ENCODE measurements at places on chromosomes 7 and 10. TPM values are rescaled to one million over a fixed set of nuclear protein-coding genes. Genes with fewer than 3 reads are reported as not detected.

Gene CTAGE4
- not detected for total RNA-seq

Gene LRWD1
- 33.2 TPM for total RNA-seq

Gene SPDYE16
- total RNA-seq, result not detected

Gene CREM
- 36.8 TPM for total RNA-seq

Gene CYP2E1
- 0.35 TPM for total RNA-seq

Gene CYP2C9
- not detected for total RNA-seq

Gene NXPH1
- total RNA-seq, result not detected

Gene SEMA4G
- total RNA-seq, result 7.1 TPM

Gene OR2A25
- total RNA-seq, result not detected

Gene SLC13A4
- not detected for total RNA-seq

Gene SPACDR
- 0.67 TPM for total RNA-seq

Gene MOGAT3
- not detected for total RNA-seq

Gene KLLN
- 0.43 TPM for total RNA-seq

Gene PRLHR
- total RNA-seq, result not detected

Gene CALML5
- not detected for total RNA-seq

Gene CPN1
- total RNA-seq, result 0.28 TPM

Gene SSBP1
- 253 TPM for total RNA-seq

Gene SHTN1
- total RNA-seq, result 24.8 TPM

Gene GRID2IP
- total RNA-seq, result not detected

Gene VGF
- 8.9 TPM for total RNA-seq

Gene ARHGAP22
- total RNA-seq, result 3.1 TPM

Gene NOS3
- total RNA-seq, result 0.15 TPM

Gene OR2A7
- total RNA-seq, result not detected

Gene CARD11
- 1.3 TPM for total RNA-seq

Gene NUTM2B
- total RNA-seq, result 0.55 TPM

Gene HYAL4
- total RNA-seq, result not detected

Gene HTRA1
- total RNA-seq, result 54.3 TPM

Gene INSYN2A
- total RNA-seq, result 1.7 TPM

Gene COBL
- total RNA-seq, result 4.1 TPM

Gene AKR1D1
- not detected for total RNA-seq

Gene TMEM184A
- 10.3 TPM for total RNA-seq

Gene CDC14C
- total RNA-seq, result not detected

Gene H2BK1
- not detected for total RNA-seq

Gene TRAPPC14
- 8.3 TPM for total RNA-seq

Gene GLI3
- total RNA-seq, result 0.09 TPM

Gene CFAP69
- total RNA-seq, result 2.2 TPM

Gene CHAT
- not detected for total RNA-seq

Gene CFAP46
- total RNA-seq, result 1.5 TPM

Gene LBX1
- total RNA-seq, result not detected

Gene INMT
- total RNA-seq, result not detected

Gene TFPI2
- 246 TPM for total RNA-seq
